ENCODE measurements at places on chromosomes 16 and 17. TPM values are rescaled to one million over a fixed set of nuclear protein-coding genes. Genes with fewer than 3 reads are reported as not detected.

OTOP2 gene
- total RNA-seq, result not detected

CPHXL2 gene
- total RNA-seq, result not detected

- no peak for DNase-seq
These were observed 12.2 kb upstream of the CBX4 start for GRCh38 chr17:79851461-79851817.

GRCh38 chr16:85687651-85688471, 893 bp downstream of the GINS2 start:
- no peak for DNase-seq

- DNase-seq, result no peak
These were observed 17.4 kb downstream of the ITPRIPL2 start for GRCh38 chr16:19130852-19131824.

GRCh38 chr17:35879773-35880654, at the start of gene CCL5:
Gene CCL5 (minus strand): TSS chr17:35880360.
- peak; percentile 64 for DNase-seq

Data from activated naive CD8-positive, alpha-beta T cell treated with anti-CD3 and anti-CD28 coated beads for 36 hours (primary cell).